Tibial artery (tissue), 4 donors: ENCODE measurements at places on chromosomes 3 and 15.

DNA sequence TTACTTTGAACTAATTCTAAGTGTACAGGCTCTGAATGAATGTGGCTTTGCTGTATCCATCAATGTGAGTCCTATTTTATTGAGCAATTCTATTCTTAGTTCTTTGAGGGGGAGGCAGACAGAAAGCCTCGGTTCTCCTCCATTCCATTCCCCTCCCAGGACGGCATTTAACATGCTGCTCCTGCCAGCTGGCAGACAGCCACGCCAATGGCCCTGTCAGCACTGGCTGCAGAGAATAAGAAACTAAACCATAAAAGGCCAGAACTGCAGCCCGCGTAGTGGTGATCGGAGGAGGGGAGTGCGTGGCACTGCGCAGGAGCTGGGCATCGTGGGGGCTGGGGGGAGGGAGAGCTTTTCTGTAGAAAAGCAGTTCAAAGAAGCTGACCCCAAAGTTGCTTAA is 76.0 kb upstream of the HACD2 start:
- peak overlapping the region; percentile 85 for H3K27ac ChIP-seq
- H3K4me1 ChIP-seq: peaks cover 60% of the 10 kb centered on the region
- no peaks in the 10 kb centered on the region for H3K27me3 ChIP-seq
- H3K36me3 ChIP-seq: peaks cover 56% of the 10 kb centered on the region
- DNase-seq: peak; percentile 99

DNA sequence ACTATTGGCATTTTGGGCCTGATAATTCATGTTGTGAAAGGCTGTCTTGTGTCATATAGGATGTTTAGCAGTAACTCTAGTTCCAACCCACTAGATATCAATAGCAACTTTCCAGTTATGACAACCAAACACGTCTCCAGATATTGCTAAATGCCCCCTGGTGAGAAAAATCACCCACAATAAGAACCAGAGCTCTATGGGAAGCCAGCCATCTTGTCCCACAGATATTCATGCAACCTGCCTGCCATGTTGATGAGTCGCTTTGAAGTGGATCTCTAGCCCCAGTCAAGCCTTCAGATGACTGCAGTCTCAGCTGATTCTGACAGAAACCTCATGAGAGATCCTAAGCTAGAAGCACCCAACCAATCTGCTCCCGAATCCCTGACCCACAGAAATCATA is 5.6 kb upstream of the TNIK start:
- DNase-seq: no peak
- no peaks in the 10 kb centered on the region for H3K27me3 ChIP-seq
- H3K4me3 ChIP-seq: no peak overlapping the region
- peaks cover 21% of the 10 kb centered on the region for H3K4me1 ChIP-seq

- H3K4me1 ChIP-seq: no peaks in the 10 kb centered on the region
- H3K27ac ChIP-seq: no peak overlapping the region
- no peak for DNase-seq
- H3K27me3 ChIP-seq: no peaks in the 10 kb centered on the region
- H3K4me3 ChIP-seq: no peak overlapping the region
These were observed 83.3 kb downstream of the IGF2BP2 start for GRCh38 chr3:185741586-185741985.

GRCh38 chr3:46491089-46492070 is 6.4 kb upstream of the RTP3 start:
- no peak for DNase-seq
- H3K27me3 ChIP-seq: no peaks in the 10 kb centered on the region
- no peaks in the 10 kb centered on the region for H3K36me3 ChIP-seq
- H3K27ac ChIP-seq: no peak overlapping the region
- H3K4me3 ChIP-seq: no peak overlapping the region

DNA sequence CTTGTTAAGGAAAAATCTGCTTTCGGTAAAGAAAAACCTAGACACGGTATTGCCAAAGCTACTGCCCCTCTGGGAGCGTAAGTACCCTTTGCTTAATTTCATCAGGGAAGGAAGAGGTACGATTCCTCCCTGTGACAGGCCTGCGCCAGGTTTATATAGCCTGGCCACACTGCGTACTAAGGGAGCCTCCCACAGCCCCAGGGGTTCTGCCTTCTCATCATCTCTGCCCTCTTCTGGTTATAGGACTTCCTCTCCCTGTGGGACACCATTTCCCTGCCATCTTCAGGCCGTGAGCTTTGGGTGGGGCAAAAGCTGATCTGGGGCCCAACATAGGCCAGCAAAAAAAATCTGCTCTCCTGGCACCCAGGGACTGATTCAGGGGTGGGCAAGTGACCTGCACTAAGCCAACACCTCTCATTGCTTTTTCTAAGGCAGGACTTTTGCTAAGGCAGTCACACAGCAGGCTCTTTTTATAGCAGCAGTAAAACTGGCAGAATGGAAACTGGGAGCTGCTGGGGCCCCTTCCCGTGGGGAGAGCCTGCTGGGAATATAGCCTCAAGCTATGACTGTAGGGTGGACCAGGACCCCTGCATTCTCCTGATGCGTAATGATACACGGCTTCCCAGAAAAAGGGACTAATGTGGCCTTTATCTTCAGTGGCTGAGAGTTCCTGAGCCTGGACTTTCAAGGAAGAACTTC is 76.2 kb downstream of the PRICKLE2 start:
- DNase-seq: no peak
- peaks cover 36% of the 10 kb centered on the region for H3K36me3 ChIP-seq
- peaks cover 17% of the 10 kb centered on the region for H3K4me1 ChIP-seq
- peak overlapping the region; percentile 80 for H3K27ac ChIP-seq

DNA sequence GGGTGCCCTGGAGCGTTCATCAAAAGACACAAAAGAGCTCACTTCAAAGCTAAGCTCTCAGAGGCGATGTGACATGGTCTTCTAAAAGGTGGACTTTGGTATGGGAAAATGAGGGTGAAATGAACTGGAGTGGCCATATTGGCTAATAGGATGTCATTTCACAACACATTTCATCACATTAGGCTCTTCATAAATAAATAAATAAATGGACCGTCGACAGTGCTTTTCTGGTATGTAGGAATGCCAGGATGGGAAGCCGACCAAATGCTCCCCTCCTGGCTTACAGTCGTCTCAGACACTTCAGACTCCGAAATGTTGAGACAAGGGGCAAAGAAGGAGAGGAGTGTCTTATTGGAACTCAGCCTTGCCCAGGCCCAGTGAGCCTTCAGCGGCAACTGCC is 383.0 kb downstream of the NTRK3 start:
- no peak overlapping the region for H3K27ac ChIP-seq
- no peak for DNase-seq
- H3K4me3 ChIP-seq: no peak overlapping the region
- no peaks in the 10 kb centered on the region for H3K27me3 ChIP-seq
- no peaks in the 10 kb centered on the region for H3K4me1 ChIP-seq
- no peaks in the 10 kb centered on the region for H3K36me3 ChIP-seq

DNA sequence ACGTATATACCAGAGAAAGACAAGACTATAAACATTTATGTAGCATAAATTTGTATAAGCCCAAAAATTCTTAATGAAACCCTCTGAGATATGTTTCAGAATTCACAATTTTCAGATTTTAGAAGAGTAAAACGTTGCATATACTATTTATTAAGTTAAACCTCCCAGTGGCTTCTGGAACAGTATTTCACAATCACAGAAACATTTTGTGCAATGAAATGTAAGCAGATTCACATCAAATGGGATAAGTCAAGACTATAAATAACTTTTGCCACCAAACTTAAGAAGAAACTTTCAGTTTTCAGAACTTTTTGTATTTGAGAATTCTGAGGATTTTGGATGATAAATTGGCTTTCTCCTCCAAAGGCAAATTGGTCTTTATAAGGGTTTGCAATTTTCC is 9.2 kb downstream of the SLTM start:
- no peaks in the 10 kb centered on the region for H3K27me3 ChIP-seq
- H3K36me3 ChIP-seq: peaks cover 35% of the 10 kb centered on the region
- no peak overlapping the region for H3K4me3 ChIP-seq
- DNase-seq: no peak
- H3K4me1 ChIP-seq: peaks cover 4% of the 10 kb centered on the region
- peak overlapping the region; percentile 70 for H3K27ac ChIP-seq

DNA sequence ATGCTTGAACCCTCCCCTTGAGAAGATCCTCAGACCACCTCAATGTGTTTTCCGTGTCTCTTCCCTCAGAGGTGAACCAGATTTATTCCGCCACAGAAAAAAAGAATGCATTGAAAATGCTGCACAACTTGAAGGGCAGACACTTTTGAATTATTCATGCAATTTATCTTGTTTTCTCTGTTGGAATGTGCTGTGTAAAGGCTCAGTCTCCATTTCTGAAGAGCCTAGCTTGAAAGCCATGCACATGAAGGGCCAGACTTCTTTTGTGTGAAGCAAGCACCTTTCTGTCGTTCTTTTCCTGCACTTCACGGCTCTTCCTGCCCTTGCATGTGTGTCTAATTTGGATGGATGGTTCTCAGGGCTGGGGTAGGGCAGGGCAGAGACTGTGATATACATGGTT is 79.0 kb upstream of the ATP13A5 start:
- H3K27me3 ChIP-seq: no peaks in the 10 kb centered on the region
- no peak overlapping the region for H3K4me3 ChIP-seq
- no peak for DNase-seq
- H3K4me1 ChIP-seq: no peaks in the 10 kb centered on the region
- no peaks in the 10 kb centered on the region for H3K36me3 ChIP-seq

GRCh38 chr15:75346796-75347221 is at the start of gene NEIL1:
TSS of gene NEIL1 (plus strand) at chr15:75347039. CDS start at chr15:75348906, 1,867 bp downstream.
- H3K36me3 ChIP-seq: no peaks in the 10 kb centered on the region
- H3K27me3 ChIP-seq: no peaks in the 10 kb centered on the region
- peak within 1 kb of the TSS; percentile 74 for H3K4me3 ChIP-seq
- DNase-seq: no peak
- peaks cover 29% of the 10 kb centered on the region for H3K4me1 ChIP-seq
- H3K27ac ChIP-seq: peak within 1 kb of the TSS; percentile 76

DNA sequence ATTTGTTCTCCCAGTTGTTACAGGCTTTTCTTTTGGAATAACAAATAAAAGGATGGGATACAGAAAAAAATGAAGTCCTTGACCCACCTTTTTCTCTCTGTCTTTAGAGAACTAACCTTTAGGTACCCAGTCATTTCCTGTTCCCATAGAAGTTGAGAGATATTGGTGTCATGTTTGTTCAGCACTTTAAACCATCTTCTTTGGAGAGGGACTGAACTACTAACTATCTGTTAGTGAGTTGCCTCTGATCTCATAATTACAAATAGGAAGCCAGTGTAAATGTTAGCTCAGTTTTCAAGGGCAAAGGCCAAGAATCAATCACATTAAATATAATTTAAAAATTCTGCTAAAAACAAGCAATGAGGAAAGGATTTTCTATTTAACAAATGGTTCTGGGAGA is 72.9 kb upstream of the DCBLD2 start:
- H3K27me3 ChIP-seq: no peaks in the 10 kb centered on the region
- H3K4me1 ChIP-seq: no peaks in the 10 kb centered on the region
- no peak overlapping the region for H3K27ac ChIP-seq

GRCh38 chr15:62124176-62124972 is 40.7 kb downstream of the C2CD4B start:
- DNase-seq: no peak
- H3K27ac ChIP-seq: no peak overlapping the region
- no peaks in the 10 kb centered on the region for H3K27me3 ChIP-seq
- H3K4me3 ChIP-seq: no peak overlapping the region
- H3K4me1 ChIP-seq: peaks cover 9% of the 10 kb centered on the region
- no peaks in the 10 kb centered on the region for H3K36me3 ChIP-seq

- peak overlapping the region; percentile 3 for H3K4me3 ChIP-seq
- no peaks in the 10 kb centered on the region for H3K36me3 ChIP-seq
- H3K27me3 ChIP-seq: no peaks in the 10 kb centered on the region
- DNase-seq: no peak
- H3K4me1 ChIP-seq: peaks cover 37% of the 10 kb centered on the region
These were observed 127.2 kb downstream of the SLCO3A1 start for GRCh38 chr15:91980502-91981267.

GRCh38 chr15:44194323-44195150 is 534 bp downstream of the FRMD5 start:
- H3K27me3 ChIP-seq: no peaks in the 10 kb centered on the region
- no peaks in the 10 kb centered on the region for H3K36me3 ChIP-seq
- H3K27ac ChIP-seq: no peak overlapping the region
- peaks cover 22% of the 10 kb centered on the region for H3K4me1 ChIP-seq
- DNase-seq: peak; percentile 65
- peak overlapping the region; percentile 43 for H3K4me3 ChIP-seq

GRCh38 chr15:76006136-76006778 is 6.0 kb downstream of the NRG4 start:
- no peaks in the 10 kb centered on the region for H3K4me1 ChIP-seq
- no peaks in the 10 kb centered on the region for H3K36me3 ChIP-seq
- H3K4me3 ChIP-seq: no peak overlapping the region
- DNase-seq: no peak
- H3K27ac ChIP-seq: no peak overlapping the region
